Neuronal stem cell (in vitro differentiated cells): ENCODE measurements at places on chromosomes 6 and 20.

DNA sequence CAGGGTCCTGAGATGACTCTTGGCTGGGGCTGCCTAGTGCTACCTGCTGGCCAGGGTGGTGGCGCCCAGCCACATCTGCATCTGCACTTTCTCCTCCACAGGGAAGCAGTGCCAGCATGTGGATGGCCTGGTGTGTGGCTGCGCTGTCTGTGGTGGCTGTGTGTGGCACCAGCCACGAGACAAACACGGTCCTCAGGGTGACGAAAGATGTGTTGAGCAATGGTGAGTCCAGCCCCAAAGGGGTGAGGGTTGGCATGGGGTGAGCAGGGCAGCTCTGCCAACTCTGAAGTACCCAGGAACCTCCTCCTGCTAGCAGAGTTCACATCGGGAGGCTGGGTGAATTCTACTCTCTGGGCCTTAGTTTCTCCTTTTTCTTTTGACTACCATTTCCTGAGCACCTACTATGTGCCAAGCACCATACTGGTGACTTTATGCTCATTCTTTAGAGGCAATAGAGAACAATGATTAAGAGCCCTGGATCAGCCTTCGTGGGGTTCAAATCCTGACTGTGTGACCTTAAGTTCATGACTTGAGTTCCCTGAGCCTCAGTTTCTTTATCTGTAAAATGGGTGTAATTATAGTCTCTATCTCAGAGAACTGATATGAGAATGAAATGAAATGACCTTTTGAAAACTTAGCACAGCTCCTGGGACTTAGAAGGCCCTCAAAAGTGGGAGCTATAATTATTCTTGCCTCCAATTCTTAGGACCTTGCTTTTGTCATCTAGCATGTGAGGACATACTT is 2.1 kb downstream of the BPIFB4 start:
- DNase-seq = no peak

DNA sequence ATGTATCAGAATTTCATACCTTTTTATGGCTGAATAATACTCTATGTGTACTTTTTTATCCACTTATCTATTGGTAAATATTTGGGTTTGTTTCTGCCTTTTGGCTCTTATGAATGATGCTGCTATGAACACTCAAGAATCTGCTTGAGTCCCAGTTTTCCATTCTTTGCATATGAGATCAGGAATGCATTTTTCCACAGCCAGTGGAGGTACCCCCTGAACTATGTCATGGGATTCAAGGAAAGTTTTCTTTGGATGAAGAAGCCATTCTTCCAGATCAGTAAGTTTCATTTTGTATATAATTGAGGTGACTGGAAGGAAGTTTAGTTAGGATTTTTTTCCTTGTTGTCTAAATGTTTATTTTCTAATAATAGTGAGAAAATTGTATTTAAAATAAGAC is 40.9 kb downstream of the NKX2-4 start:
- no peak for DNase-seq

- DNase-seq = no peak
These were observed 77.3 kb downstream of the SLC22A23 start for GRCh38 chr6:3379482-3380060.

GRCh38 chr6:75084872-75085381 is 120.9 kb downstream of the COL12A1 start:
- DNase-seq = peak; percentile 21

DNA sequence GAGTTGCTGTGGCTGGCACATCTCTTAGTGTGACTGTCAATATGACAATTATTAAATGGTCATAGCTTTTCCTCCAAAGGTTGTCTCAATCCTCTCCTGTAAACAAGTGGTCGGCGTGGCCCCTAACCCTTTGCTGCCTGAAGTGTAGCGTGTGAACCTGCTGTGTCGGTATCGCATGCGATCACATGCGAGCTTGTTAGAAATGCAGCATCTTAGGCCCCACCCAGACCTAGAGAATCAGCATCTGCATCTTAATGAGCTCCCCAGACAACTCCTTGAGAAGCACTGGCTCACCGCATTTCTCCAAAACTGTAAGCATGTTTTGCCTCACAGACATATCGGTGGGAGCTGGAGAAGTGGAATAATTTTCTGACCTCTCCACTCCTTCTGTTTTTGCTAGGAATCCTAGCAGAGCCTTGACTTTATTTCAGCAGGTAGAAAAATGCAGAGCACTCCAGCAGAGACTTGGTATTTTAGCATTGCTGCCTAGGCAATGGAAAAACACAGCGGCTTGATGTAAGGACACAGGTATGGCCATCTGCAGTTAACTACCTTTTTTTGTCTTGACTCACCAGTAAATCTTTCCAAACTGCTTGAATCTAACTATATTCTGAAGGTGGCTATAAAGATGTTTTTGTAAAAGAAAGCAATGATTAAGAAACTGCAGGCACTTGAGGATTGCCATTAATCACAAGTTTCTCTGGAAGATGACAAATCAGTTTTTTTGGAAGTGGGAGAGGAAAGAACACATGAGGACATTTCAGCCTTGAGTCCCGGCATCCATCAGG is 67.6 kb downstream of the PSMG4 start:
- DNase-seq = no peak

DNA sequence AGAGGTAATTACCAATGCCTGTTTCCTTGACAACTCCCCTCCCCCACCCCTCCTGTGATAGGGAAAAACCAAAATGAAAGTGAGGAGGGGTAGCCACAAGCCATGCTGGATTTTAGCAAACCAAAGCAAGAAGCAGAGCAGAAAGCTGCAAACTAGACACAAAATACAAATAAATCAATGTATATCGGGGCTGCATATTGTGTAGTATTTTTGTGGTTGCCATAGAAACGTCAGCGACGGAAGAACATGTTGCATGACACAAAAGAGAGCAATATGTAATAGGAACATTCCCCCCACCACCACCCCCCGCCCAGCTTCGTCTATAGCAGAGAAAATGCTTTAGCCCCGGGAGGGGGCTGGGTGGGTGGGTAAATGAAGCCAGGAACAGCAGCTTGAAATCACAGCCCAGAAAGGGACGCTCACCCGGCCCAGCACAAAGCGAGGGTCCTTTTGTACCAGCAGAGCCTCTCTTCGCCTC is 548 bp downstream of the AGPAT4 start:
- DNase-seq = peak; percentile 80

DNA sequence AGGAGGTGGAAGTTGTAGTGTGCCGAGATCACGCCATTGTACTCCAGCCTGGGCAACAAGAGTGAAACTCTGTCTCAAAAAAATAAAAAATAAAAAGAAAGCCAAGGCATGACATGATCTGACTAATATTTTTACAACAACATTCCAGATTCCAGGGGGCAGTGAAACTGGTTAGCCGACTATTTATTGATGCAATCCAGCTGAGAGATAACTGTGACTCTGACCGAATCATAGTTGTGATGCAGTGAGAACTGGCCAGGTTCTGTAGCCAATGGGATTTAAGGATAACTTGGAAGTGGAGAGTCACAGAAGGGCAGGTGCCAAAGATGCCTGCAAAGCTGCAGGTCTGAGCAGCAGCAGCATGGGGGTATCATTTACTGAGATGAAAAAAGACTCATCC is 82.9 kb upstream of the TSHZ2 start:
- DNase-seq = no peak

- DNase-seq = no peak
These were observed 72.2 kb upstream of the SPTLC3 start for GRCh38 chr20:12936524-12936923.

- peak; percentile 23 for DNase-seq
These were observed 2.9 kb downstream of the POU3F2 start for GRCh38 chr6:98836962-98837944.

DNA sequence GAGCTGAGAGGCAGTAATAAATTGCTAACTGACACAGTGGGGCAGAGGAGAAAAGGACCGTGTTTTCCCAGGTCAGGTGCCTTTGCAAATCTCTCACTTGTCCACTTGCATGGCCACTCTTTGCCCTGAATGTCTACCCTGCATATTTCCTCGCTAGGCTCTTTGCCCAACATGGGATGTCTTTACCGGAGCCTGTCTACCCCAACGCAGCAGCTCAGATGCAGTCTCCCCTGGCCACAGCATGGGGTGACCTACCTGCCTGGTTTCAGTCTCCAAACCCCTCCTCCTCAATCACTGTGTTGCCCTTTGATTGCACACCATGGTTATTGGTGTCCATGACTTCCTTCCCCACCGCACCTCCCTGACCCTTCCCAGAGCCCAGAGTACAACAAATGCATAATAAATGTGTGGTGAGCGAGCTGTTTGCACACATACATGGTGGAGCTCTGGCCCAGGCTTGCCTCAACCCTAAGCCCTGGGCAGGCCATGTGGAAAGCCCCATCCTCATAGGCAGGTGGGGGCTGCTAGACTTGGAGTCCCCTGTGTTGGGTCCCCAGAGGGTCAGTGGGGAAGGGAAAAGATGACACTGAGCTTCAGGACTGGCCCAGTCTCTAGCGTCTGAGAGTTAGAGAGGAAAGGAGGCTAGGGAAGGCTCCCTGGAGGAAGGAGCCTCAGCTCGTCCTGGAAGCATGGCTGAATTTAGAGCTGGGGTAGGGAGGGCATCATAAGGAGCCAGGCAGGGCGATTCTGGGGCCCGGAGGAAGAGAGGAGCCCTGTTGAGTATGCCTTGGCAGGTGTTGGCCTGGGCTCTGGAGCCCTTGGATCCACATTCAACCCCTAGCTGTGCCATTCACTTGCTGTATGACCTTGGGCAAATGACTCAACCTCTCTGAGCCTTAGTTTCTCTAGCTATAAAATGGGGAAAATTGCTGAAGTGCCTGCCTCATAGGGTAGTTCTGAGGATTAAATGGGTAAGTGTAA is 4.4 kb upstream of the BPIFB6 start:
- DNase-seq = no peak

DNA sequence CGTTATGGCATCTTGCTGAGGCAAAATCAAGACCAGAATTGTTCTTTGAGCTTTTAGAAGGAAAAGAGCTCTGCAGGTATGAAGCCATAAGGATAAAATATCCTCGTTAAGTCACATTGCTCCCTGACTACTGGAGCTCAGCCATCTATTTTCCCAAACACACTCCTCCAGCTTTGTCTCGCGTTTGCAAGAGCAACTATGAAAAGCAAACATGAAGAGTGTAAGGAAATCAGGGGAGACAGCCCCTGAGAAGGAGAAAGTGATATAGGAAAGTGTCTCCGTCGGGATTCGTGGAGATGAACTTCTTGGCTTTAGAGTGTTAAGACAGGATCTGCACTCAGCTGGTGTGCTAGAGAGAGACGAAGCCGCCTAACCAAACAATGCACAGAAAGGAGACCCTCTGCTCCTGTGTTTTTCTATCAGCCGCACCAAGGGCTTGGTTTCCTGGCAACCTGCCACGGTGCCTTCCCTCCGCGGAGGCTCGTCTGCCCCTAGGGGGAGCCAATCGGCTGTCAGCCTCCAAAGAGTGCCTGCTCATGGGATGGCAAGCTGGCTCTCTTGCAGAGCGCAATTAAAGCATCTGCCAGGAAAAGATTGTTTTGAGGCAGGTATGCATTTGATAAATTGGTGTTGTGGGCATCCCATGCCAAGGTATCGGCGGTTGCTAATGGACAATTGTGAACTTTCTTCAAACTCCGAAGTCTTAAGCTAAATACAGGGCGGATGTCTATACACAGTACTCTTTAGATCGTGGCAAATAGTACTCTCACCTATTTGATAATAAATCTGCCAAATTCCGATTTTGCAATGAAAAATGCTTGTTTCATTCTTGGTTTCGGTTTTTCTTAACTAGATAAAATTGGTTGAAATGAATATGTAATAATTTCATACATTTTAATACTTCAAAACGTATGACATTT is 603.2 kb downstream of the RNF144B start:
- DNase-seq = peak; percentile 74

GRCh38 chr6:11975353-11975977 is 36.6 kb upstream of the HIVEP1 start:
- no peak for DNase-seq

- no peak for DNase-seq
These were observed 7.9 kb upstream of the SLC22A16 start for GRCh38 chr6:110484321-110484720.

DNA sequence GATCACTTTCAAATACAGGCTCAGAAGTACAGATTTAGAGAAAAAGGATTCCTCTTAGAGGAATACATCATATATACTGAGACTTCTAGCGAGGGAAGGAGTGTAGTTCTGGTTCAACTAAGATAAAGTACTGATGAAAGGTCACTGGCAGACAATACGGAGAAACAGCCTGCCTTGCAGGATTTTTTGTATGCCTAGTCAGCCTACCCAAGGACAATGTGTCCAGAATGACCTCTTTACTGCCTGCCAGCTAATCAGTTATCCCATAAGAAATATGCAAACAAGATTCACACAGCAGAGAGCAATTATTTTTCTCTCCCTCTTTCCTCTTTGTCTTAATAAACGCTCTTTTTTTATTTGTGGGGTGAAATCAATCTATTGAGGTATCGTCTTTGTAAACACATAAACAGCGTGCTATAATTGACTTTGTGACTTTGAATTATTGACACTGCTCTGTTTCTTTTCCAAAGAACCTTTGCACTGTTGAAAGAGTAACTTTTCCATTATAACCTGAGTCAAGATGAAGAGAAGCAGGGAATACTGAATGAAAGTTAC is 1.4 kb upstream of the TSPYL4 start:
- DNase-seq = no peak

- no peak for DNase-seq
These were observed 78.1 kb upstream of the TRAF3IP2 start for GRCh38 chr6:111683749-111684267.

- DNase-seq = peak; percentile 14
These were observed 130.8 kb downstream of the JPH2 start for GRCh38 chr20:44056010-44056698.

DNA sequence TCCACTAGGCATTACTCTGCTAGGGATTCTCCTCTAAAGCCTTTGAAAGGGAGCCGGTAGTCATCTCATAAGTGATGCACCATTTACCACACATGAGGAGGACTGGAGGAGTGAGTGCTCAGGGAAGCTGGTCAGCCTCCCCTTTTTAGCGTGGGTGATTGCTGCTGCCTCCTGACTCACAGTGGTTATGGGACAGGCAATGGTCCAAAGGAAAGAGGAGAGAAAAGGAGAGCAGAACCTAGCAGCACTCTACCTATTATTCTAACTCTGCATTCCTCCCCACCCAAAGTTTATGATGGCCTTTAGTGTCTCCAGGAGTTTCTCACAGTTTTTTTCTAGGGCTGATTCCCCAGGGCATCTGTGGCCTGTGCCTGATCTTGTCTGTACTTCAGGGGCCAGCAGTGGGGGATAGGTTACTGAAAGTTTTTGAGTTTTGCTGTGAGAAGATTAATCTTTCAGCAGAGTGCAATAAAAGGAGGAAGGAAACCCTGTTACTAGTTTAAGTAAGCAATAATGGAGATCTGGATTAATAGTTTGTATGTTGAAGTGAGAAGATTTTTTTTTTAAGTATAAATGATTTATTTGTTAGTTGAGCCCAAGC is 36.4 kb upstream of the GCLC start:
- no peak for DNase-seq
